ENCODE measurements at places on chromosomes 3 and 15.

DNA sequence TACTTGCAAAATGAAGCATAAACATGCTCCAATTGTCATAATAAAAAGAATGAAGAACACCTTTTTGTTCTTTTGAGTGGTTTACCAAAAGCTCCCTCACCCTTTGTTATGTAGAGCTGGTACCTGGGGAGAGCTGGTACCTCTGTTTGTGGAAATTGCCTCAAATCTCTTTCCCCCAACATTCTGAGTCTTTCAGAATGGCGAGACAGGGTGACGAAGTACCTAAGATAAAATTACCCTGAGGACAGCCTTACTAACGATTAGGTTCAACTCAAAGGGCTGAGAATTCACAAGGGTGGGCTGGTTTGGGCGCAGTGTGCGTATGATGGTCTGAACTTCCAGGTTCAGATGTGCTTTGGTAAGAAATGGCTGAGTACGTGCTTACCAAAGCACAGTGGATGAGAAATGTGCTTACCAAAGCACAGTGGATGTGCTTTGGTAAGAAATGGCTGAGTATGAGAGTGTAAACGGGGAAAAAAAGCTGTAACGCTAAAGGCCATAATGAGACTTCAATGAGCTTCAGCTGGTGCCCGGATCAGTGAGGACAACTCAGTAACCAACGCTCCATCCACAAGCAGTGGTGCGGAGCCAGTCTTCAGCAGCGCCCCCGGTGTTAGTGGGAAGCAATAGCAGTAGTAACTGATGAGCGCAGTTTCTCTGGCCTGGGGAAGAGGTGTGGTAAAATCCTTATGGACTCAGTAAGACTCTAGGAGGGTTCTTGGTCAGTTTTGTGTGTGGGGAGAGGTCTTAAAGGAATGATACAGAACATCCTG is 72.3 kb upstream of the LRIG1 start:
- DNase-seq: peak; percentile 16

DNA sequence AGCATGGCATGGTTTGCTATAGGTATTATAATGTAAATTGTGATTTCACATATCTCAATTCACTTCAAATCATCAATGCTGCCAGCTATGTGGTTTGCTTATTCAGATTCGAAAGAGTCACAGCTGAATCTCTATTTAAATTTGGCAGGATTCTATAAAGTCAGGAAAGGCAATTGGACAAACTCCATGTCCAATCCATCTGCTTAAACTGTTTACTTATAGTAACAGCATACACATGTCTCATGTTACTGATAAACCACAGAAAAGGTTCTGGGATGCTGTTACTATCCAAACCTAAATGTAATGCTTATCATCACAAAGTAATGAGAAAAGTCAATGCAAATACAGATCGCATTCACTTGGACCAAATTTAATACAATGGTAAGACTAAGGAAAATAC is 229.7 kb downstream of the ISL2 start:
- DNase-seq: no peak

DNA sequence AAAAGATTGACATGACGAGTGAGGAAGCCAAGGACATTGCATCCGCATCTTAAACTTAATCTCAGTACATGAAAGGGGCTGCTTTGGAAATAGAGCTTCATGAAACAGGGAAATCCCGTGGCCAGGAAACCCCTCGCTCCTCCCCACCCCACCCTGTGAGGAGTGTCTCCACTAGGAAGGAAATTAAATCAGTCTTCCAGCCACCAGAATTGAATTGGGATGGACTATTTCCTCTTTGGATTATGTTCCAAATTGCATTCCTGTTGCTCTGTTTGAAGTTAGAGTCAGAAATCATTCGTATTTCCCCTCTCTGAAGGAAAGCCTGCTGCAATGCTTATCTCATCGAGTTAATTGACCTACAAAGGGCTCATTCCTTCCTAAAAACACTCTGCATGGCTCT is 35.8 kb downstream of the CLDN11 start:
- DNase-seq: no peak

- DNase-seq: no peak
Measured at GRCh38 chr3:188176476-188176875, 22.5 kb downstream of the LPP start.

- no peak for DNase-seq
Measured at GRCh38 chr3:105527535-105527934, 160.8 kb downstream of the ALCAM start.

DNA sequence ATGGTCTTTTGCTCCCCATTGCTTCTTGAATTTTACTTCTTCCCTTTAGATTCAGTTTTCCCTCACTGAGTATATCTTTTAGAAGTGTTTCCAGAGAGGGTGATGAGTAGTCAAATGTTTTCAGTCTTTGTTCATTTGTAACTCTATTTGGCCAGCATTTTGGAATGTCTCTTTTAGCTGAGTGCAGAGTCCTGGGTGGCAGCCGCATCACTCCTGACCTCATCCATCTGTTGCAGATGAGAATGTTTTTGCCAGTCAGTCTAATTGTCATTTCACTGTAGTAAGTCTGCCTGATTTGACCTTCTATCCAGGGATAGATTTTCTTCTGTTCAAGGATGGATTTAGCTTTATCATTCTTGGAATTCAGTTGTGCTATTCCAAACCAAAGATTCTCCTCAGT is 7.3 kb downstream of the SRPRB start:
- no peak for DNase-seq

GRCh38 chr3:65873028-65873427 is 165.7 kb downstream of the MAGI1 start:
- no peak for DNase-seq

- no peak for DNase-seq
Measured at GRCh38 chr3:187210091-187210490, 12.8 kb downstream of the RTP1 start.
